ENCODE measurements at places on chromosomes 7 and 10.

DNA sequence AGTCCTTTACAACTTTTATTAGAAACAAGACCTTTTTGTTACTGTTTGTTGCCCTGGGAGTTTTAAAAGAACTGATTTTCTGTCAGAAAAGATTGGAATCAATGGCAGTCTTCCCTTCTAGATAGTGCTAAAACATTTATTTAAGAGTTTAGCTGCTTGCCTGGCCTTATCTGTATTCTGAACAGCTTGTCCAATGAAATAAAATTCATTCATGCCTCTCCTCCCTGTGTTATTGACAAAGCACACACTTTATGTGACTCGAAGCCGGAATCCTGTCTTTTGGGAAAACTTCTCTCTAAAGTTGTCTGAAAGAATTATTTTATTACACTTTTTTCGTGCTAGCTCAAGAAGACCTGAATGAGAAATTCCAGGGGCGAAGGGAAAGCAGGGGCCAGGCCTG is 992.5 kb downstream of the TYW1 start:
- DNase-seq = no peak

DNA sequence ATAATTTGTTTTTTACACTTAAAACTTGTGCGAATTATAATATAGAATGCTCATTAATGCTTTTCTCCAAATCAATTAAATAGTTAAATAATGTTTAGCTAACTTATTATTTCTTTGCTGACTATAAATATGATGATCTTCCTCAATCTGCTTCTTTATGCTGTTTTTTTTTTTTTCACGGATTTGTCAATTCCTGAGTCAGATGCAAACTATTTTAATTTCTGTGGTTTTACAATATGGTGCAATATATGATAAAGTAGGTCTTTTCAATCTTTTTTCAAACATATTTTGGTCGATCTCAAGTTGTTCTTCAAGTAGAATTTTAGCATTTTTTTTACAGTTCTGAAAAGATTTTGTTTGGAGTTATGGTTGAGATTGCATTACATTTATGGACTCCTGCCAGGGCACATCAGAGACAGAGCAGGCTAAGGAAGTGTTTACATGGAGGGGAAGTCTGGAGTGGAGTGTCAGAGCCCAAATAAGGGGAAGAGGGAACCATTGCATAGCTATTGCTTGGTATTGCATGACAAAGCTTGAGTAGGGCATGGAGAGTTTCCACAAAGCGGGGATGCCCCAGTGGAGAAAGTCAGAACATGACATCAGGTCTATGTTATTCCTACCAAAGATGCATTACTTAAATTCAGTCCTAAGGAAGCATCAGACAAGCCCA is 204.4 kb downstream of the OTUD1 start:
- no peak for DNase-seq

DNA sequence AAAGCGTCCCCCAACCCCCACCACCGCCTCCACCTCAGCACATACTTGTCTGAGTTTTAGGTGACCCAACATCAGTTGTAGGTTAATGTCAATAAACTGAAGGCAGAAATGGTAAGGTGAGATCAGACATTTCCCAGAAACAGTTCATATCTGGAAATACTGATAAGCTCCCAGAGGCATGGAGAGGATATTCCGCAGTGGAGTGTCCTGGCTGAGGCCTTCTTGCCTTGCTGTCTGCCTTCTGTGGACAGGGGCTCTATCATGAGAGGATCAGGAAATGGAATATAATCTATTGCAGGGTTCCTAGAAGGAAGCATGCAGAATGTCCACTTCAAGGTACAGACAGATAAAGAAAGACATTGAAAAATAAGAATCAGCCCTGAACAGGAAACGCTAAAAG is 473.3 kb upstream of the MKI67 start:
- DNase-seq = no peak

GRCh38 chr10:51384971-51385370 is 310.7 kb downstream of the PRKG1 start:
- no peak for DNase-seq

DNA sequence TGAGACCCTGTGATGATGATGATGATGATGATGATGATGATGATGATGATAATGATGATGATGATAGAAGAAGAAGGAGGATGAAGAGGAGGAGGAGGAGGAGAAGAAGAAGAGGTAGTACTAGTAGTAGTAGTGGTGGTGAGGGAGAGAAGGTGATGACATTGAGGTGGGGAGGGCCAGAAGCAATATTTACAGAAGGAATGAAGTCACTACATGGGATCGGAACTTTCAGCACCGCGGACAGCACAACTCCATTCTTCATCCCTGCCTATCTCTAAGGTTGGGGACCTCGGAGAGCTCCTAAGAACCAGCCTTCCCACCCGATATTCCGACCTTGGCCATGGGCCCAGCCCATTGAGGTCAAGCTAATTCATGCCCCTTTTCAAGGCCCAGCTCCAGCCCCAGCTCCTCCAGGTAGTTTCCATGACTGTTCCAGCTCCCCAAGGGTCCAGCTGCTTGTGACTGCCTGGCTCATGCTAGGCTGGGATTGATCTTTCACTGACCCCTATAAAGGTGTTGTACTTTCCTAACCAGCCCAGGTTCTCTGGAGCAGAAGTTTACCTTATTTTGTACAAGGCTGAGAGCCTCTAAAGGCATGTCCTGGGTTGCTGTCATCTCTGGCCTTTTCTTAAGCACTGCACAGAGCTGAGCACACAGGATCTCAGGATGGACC is 10.3 kb downstream of the CRHR2 start:
- no peak for DNase-seq

- no peak for DNase-seq
These were observed 423.6 kb downstream of the PHTF2 start for GRCh38 chr7:78222001-78222751.

GRCh38 chr7:87058744-87059524 is 520 bp downstream of the ELAPOR2 start:
- DNase-seq = no peak

DNA sequence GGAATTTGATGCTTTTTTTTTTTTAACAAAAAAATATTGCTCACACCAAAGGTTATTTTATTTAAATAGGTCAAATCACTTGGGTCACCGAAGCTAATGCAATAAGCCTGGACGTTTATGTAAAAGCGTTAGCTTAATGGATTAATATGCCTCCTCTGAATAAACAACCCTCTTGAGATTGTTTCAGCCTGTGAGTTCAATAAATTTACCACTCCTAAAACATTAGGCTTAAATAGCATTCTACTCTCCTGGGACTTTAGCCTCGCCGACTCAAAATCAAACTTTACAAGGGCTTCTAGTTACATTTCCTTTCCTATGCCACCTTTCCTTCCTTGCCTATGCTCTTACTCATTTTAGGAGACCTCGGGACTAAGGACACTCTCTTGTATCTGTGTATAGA is 79.3 kb downstream of the DNAJB9 start:
- DNase-seq = no peak

GRCh38 chr7:29237489-29237888 is 42.9 kb downstream of the CHN2 start:
- no peak for DNase-seq

DNA sequence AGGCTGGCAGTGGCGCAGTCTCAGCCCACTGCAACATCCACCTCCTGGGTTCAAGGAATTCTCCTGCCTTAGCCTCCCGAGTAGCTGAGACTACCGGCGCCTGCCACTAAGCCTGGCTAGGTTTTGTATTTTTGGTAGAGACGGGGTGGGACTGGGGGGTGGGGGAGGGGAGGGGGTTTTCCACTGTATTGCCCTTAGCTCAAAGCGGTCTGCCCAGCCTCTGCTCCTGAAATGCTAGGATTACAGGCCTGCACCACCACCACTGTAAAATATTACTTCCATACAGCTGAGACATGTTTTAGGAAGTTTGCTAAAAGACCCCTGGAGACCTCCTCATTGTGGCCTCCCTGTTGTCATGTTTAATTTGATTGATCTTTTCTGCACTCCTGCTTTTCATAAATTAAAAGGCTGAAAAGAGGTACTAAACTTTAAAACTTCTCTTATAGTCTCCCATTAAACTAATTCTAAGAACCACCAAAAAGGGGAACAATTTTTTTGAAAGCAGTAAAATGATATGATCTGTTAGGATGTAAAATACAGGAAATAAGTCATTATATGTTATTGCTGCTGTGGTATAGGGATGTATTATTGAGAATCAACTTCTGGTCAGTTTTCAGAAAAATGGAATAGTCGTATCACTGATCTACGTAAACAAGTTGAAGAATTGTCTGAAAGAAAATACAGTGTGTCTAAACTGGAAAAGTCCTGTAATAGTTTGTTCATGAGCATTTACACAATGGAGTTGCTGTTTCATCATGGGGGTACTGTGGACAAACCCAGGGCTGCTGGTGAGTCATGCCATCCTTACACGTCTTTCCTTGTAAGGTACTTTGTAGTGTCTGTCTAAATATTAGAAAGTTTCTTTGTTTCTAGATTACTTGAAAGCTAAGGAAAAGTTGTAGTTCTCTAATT is 72.9 kb upstream of the TMEM248 start:
- DNase-seq = no peak

GRCh38 chr10:53325066-53325465 is 552.5 kb upstream of the MBL2 start:
- no peak for DNase-seq

- peak; percentile 51 for DNase-seq
These were observed 37.0 kb downstream of the JAKMIP3 start for GRCh38 chr10:132102717-132103110.

DNA sequence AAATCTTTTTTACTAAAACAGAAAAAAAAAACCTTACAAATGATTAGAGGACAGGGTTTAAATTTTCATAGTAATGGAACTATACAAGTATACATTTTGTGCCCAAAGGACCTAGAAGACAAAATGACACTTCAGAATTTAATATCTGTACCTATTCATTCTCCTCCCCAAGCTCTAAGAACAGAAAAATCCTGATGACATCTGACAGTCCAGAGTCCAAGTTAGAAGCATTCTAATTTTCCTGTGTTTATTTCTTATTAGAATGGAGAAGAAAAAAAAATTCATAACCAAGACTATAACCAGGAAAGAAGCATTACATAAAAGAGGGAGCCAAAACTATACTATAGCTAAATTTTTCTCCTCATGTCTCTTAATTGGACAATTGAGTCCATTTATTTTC is 138.9 kb upstream of the SLC13A1 start:
- DNase-seq = no peak

DNA sequence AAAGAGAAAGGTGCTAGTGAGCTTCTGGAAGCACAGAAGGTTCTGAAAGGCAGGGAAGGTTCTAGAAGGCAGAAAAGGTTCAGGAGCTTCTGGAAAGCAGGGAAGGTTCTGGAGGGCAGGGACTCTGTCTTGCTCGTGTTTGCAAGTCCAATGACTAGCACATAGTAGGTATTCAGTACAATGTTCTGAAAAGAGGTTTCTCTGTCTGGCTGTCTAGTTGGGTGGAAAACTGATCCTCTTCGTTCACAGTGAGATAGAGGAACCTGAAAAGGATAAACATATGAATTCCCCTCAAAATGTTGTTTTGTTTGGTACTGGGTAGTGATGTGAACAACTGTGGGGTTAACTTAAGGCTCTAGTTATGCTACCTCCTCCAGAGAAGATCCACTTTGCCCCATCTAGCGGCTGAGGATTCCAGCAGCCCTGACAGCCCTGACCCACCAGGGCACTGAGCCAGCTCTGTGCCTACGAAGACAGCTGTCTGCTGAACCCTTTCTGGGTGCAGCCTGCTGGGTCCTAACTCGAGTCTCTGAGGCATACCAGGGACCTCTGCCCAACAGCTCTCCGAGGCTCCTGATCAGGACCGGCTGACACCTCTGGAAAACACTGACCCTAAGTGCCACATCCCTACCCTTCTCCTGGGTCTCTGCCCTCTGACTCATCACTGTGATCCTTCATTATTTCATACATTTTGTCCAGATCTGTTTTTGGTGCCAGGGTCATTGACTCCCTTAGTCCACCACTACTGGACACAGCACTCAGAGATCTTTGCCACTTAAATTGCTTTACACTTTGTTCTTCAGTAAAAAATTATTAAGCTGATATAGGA is 15.4 kb downstream of the PTPRN2 start:
- DNase-seq = no peak

DNA sequence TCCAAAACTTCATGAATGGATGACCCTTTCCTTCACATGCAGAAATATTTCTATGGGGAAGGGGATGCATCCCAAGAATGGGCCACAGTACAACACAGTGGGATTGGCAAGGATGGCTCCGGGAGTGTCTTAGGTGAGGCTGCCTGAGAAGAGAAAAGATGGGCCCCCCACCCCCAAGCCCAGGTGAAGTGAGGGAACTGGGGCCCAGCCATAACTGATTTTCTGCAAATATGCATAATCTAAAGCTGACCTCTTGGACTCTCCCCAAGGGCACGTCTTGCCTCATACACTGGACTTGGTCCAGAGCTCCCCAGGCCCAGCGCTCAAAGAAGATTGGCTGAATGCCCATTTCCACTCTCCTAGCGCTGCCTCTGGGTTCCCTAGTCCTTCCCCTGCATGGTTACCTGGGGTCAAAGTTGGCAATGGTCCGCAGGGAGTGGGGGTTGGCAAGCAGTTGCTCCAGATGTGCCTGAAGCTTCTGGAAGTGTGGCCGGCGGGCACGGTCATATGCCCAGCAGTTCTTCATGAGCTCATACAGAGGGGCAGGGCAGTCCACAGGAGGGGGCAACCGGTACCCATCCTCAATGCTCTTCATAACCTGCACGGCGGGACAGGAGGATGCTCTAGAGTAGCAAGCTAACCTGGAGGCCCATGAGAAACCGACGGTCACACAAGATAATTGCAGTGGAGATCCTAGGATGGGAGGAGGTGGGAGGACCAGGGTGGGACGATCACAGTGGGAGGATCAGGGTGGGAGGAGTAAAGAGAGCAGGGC is 12.3 kb downstream of the ZYX start:
- DNase-seq = peak; percentile 78

DNA sequence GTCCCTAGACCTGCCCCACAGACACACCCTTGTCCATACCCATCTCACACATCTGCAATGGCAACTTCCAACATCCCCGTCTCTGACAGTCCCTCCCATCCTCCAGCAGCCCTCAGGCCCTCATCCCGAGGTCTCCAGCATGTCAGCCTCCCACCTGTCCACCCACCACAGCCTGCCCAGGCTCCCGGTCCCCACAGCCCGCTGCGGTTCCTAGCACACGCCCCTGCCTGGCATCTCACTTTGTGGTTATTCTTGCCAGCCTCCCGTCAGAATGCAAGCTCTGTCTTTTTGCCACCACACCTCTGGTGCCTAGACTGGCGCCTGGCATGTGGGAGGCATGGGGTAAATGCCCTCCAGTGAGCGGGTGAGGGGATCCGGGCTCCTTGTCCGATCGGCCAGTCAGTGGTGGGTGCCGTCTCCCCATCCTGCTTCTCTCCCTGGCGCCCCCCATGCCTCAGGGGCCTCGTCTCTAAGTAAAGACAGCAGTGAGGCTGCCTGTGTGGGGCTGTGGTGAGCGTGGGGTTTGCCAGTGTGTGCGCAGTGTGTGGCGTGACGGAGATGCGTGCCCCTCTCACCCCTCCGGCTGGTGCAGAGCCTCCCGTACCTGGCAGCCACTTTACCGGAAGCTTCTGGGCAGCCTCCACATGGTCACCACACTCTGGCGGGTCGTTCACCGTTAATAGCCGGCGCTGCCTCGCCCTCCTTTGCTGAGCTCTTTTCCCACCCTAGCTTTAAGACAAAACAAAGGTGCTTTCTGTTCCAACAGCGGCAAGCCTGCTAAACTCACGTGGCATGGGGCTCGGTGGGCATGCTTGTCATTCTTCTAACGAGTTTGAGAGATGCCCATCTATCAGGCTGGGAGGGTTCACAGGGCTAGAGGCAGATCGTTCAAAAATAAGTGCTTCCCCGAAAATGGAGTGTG is 28.5 kb upstream of the TTYH3 start:
- DNase-seq = no peak
